Activated naive CD8-positive, alpha-beta T cell treated with anti-CD3 and anti-CD28 coated beads for 36 hours (primary cell): ENCODE measurements at places on chromosomes 1 and 21.

GRCh38 chr1:204127597-204128242 is 24.1 kb downstream of the ETNK2 start:
- peak; percentile 24 for DNase-seq

DNA sequence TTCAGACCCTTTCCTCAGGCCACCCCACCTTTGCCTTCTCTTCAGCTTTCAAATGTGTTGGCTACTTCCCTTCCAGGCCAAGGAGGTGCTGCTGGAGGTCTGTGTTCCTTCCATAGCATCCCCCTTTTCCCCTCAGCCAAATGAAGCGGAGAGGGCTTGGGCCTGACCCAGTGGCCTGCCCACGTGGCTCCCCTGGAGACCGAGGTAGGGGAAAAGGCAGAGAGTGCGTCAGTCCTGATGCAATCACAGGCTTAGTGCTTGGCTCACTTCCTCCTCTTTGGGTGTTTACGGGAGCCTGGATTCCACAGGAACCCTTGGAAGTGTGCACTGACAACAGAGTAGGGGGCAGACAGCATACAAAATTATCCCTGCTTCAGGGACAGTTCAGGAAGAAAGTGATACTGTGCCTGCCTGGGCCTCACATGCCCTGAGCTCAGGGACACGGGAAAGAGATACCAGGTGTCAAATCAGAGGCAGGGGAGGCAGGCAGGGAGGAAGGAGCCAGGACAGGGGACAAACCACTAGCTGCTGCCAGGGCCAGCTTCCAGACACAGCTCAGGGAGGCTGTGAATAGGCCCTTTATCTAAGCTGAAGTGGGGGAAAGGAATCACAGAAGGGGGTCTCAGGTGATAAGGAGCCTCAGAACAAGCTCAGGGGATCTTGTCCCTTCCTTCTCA is 16.6 kb upstream of the PTP4A2 start:
- no peak for DNase-seq

- DNase-seq, result peak; percentile 49
Observed at GRCh38 chr21:46325073-46325912, 1.3 kb downstream of the PCNT start.

DNA sequence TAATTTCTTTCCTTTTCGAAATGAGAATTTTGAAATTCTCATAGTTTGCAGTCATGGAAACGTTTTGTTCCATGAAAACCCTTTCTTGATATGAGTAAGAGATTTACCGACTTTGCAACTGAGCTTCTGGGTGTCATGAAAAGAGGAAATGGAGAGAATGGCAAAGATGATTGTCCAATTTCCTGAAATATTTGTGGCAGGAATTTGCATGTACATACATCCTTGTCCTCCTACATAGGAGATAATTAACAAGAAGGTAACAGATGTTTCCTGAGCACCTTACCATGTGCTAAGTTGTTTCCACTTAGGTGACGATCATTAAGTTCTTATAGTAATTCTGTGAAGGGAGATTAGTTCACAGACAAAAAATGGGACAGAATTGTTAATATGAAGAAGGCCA is 170.7 kb downstream of the NEGR1 start:
- DNase-seq, result no peak

GRCh38 chr1:42403880-42404400 is 23.3 kb downstream of the RIMKLA start:
- no peak for DNase-seq

- no peak for DNase-seq
Observed at GRCh38 chr1:108814343-108815125, 42.4 kb downstream of the AKNAD1 start.

- DNase-seq, result peak; percentile 82
Observed at GRCh38 chr21:35048706-35049617, at the start of gene RUNX1. TSS of gene RUNX1 (minus strand) at chr21:35049302.

- DNase-seq, result no peak
Observed at GRCh38 chr1:9792156-9793042, 31.4 kb downstream of the CLSTN1 start.

- DNase-seq, result no peak
Observed at GRCh38 chr1:42753070-42753469, 13.0 kb upstream of the CLDN19 start.

- no peak for DNase-seq
Observed at GRCh38 chr1:202619505-202619904, 90.7 kb downstream of the SYT2 start.

DNA sequence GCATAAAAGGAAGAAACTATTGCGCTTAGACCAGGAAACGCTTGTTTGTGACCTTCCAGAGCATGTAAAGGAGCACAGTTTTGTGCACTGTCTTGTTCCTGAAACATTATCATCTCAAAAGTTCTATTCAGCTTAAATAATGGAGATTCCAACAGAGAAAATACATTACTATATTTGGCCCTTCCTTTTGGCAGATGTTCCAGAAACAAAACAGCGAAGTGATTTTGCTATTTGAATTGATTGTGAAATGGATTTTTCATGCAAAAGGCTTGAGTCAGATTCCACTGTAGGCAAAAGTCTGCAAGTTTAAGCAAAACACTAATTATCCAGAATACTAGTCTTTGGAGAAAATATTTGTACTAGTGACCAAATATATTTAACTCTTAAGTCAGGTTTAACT is 80.3 kb upstream of the PTBP2 start:
- no peak for DNase-seq

DNA sequence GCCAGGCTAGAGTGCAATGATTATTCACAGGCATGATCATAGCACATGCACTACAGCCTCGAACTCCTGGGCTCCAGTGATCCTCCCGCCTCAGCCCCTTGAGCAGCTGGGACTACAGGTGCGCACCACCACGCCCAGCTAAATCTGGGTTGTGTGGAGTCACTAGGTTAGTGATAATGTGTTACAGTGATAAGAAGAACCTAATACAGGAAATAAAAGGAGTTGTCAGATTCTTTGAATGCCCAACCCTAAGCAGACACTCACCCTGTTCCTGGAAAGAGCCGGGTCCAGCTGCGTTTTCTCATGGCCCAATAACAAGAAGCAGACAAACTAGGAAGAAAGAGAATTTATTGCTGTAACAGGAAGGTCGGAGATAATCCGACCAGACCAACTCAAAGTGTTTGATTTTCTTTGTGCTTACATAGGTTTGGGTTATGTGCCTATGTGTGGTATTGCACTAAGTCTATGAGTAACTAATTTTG is 8.8 kb downstream of the IFNGR2 start:
- DNase-seq, result no peak

- DNase-seq, result no peak
Observed at GRCh38 chr1:155082301-155083051, 3.8 kb downstream of the EFNA3 start.

- DNase-seq, result peak; percentile 11
Observed at GRCh38 chr1:94883691-94884090, 43.2 kb downstream of the CNN3 start.

DNA sequence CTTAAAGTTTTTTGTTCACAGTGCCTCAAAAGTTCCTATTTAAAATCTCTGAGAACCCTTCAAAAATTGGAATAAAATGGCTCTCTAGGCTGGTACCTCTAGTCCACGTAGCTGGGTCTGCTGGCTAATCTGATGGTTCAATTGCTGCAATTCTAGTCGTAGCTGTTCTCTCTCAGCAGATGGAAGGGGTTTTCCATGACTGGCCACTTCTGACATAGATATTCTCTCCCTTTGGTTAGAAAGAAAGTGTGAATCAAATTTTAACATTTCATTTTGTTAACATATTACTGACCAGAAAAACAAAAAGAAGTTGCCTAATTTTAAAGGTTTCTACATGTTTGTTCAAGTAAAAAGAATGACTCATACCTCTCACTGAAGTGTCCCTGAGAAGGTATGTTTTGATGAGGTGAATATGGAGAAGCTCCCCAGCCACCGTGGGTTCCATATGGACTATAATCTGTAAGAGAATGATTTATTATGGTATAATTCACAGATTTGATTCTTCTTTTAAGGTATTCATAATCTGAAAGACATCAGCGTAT is 29.3 kb upstream of the SERPINC1 start:
- DNase-seq, result no peak

DNA sequence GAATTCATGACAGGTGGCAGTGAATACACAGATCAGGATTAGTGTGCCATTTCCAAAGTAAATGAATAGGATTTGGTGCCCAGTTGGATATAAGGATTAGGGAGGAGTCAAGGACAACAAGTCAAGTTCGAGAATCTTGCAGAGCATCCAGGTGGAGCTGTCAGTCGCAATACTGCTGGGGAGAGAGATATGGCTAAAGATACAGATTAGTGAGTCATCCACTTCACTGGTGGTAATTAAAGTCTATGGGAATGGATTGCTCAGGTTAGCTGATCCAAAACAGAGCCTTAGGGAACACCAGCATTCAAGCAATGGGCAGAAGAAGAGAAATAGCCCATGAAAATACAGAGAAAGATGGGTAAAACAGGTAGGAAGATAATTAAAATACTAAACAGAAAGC is 26.8 kb downstream of the BCAS2 start:
- DNase-seq, result no peak

- no peak for DNase-seq
Observed at GRCh38 chr1:46368791-46369190, 25.3 kb upstream of the FAAH start.

DNA sequence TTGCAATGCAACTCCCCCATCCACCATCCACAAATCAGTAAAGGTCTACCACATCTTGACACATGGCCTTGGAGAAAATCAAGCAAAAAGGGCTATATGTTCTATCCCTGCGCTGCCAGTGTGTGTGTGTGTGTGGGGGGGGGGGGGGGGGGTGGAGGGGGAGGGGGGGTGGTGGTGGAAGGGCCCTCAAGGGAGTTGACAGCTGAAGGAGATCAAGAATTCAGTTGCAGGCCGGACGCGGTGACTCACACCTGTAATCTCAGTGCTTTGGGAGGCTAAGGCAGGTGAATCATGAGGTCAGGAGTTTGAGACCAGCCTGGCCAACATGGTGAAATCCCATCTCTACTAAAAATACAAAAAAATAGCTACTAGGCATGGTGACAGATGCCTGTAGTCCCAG is 37.6 kb upstream of the CLIC4 start:
- DNase-seq, result no peak

- DNase-seq, result no peak
Observed at GRCh38 chr1:82689217-82689616, 888.5 kb downstream of the ADGRL2 start.

DNA sequence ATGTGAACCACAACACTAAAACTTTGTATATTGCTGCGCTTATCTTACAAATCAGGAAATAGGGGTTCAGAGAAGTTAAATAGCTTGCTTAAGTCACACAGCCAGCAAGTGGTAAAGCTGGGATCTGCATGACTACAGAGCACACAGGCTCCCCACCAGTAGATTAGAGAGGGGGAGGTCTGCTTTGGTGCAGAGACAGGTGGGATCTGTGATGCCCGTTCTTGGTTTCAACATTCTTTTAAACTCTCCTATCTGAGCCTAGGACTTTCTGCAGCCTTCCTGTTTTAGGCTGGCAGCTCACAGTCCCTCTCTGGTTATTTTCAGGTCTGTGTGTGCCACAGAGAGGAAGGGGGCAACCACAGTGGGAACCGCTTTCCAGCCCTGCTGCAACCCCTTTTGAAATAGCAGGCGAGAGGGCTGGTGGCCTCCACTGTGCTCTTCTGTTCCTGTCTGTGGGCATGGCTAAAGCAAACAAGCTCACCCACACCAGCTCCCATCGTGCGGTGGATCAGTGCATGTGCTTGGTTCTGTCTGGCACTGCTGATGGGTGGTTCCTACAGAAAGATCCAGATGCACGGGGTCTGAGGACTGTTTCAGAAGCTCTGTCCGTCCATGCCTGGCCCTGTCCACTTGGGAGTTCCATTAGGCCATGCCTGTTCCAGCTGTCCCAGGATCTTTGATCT is 1.7 kb upstream of the IL6R start:
- no peak for DNase-seq

- DNase-seq, result no peak
Observed at GRCh38 chr1:110726755-110727154, 52.0 kb upstream of the KCNA3 start.

GRCh38 chr1:93596329-93597089 is 85.1 kb downstream of the BCAR3 start:
- DNase-seq, result no peak

DNA sequence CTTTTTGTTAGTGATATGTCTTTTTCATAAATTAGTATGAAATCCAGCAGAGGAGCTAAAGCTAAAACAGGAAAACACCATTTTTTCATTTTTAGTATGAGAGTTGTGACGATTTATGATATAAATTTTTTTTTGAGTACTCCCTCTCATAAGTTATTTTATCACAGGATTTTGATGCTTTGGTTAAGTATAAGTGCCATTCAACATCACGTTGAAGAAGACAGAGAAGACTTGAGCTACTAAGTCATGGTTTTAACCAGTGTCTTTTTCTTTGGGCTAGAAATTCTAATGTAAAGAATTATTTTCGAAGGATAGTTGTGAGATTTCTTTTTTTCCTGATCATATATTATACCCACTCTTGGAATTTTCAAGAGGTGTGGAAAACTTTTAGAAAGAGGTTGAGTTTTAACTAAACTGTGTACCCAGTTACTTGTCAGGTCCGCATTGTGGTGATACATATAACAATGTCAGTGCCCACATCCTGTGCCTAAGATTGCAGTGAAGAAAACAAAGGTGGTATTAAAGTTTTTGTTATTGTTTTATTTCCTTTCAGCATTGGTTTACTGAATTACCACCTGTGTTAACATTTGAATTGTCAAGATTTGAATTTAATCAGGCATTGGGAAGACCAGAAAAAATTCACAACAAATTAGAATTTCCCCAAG is 93.8 kb downstream of the USP25 start:
- DNase-seq, result no peak

DNA sequence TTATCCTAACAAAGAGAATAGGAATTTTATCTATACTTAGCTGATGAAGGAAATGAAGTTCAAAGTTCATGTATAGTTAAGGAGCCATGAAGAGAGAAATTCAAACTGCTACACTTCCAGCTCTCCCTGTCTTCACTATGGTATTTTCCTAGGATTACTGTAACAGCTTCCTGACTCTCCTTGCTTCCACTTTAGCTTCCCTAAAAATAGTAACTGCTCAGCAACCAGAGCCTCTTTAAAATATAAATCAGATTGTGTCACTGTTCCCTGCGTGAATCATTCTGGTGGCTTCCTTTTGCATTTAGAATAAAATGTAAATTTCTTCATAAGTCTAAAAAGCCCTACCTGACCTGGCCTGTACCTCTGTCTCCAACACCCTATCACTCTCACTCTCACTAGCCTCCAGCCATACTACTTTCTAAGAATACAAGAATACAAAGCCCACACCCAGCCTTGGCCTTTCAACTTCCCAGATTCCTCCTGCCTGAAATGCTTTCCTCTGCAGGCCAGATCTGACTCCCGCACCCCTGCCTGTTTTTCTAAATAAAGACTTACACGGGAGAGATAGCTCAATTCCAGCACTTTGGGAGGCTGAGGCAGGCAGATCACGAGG is 30.5 kb downstream of the OR10J1 start:
- no peak for DNase-seq

- peak; percentile 43 for DNase-seq
Observed at GRCh38 chr1:206012086-206012859, 9.1 kb upstream of the RAB7B start.

- DNase-seq, result no peak
Observed at GRCh38 chr21:22575165-22575584, 1577.0 kb downstream of the NCAM2 start.
